ENCODE measurements at places on chromosomes 7 and 10.
A peak's percentile ranks its signal among the peaks of the same experiment; 100 is the strongest.

GRCh38 chr7:149373089-149373488, 87.8 kb downstream of the ZNF777 start:
- no peak for DNase-seq

- DNase-seq = no peak
Measured at GRCh38 chr10:74988832-74989561, 122.5 kb upstream of the SAMD8 start.

GRCh38 chr10:33143160-33143728, 185.2 kb upstream of the ITGB1 start:
- peak; percentile 22 for DNase-seq

GRCh38 chr7:81445462-81445861, 324.4 kb downstream of the HGF start:
- DNase-seq = no peak

DNA sequence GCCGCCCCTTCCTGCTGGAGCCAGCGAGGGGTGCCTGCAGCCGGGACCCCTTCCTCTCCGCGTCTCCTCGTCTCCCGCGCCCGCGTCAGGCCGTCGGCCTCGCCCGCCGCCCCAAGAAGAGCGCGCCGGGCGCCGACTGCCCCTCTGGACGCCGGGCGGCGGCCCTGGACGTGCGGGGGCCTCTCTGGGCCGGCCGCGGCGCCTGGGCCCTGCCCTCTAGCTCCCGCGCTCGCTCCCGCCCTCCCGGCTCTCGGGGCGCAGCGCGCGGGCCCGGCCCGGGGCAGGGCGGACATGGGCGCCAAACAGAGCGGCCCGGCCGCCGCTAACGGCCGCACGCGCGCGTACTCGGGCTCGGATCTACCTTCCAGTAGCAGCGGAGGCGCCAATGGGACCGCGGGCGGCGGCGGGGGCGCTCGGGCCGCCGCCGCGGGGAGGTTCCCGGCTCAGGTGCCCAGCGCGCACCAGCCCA, 704 bp downstream of the ZNRF2 start:
- peak; percentile 49 for DNase-seq

DNA sequence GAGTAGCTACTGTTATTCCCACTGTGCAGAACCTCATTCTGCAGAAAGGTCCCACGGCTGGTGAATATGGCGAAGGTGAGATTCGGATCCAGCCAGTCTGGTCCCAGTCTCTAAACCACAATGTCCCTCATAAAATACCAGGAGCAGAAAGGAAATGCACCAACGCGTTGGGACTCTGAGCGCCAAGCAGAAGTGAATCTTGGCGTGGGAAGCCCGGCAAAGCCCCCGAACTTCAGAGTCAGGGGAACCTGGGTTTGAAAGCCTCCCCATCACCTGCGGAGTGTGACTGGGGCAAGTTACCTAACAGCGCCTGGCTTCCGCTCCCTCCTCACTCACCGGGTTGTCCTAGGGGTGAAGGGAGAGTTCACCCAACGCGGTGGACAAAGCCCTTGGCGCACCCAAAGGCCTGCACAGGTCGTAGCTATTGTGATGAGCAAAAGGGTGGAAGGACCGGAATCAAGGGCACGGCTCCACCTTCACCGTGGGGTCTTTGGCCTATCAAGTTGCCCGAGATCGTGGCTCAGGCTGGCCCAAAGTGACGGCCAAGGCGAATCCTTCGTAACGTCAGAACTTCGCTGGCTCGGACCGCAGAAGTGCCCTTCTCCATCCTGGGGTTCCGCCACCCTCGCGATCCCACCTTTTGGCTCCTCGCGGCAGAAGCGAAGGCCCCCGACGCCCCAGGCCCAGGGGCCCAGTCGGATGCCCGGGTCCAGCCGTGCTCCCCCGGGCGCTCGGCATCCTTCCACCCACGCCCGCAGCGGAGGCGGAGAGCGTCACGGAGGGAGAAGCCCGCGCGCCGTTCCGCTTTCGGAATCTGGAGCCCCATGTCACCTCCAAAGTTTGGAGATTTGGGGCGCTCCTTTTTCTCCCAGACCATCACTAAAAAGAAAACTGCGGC, 811 bp downstream of the RGS10 start:
- peak; percentile 22 for DNase-seq

GRCh38 chr10:49260644-49261296, 38.2 kb upstream of the C10orf71 start:
- no peak for DNase-seq

- DNase-seq = no peak
Measured at GRCh38 chr10:86263209-86263608, 103.4 kb downstream of the GRID1 start.

DNA sequence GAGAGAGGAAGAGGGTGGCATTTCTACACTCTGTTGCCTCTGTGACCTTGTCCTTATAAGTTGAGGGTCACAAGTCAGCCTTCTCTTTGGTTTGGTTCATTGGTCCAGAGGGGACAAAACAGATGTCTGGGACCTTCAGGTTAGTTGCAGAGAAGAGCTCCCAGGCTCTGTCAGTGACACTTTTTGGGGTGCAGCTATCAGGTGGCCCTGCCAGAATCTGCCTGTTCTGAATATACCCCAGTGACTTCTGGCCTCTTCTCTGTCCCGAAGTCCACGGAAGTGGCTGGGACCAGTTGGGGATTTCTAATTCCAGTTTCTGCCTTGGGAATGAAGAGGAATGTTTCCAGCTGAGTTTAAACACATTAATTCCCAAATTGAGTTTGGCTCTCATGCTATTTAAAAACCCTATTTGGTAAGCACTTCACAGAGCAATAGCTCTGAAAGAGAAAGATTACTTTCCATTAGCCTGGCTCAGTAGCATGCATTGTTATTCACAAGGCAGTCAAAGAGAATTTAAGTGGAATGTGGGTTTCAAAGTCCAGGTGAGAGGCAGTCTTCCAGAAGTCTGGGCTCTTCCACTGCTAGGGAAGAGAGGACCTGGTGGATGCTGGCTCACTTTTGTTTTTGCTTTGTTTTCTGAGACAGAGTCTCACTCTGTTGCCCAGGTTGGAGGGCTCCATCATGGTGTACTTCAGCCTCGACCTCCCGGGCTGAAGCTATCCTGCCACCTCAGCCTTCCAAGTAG, 237.8 kb upstream of the GALNT17 start:
- DNase-seq = no peak

DNA sequence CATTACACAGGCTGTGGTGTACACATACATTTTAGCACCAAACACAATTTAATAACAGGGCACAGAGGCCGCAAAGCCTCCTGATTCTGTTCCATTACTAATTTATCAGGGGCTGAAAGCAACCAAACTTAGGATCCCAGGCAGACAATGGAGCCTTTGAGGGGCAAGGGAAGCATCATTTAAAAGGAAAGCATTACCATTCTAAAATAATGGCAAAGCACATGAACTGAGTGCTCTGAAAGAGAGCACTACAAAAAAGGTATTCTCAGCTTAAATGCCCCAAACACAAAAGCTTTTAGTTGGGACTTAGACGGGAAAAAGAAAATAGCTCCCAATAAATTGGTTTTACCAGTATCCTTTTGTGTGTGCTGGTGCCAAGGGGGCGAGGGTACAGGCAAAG, 282.0 kb upstream of the ETV1 start:
- no peak for DNase-seq

DNA sequence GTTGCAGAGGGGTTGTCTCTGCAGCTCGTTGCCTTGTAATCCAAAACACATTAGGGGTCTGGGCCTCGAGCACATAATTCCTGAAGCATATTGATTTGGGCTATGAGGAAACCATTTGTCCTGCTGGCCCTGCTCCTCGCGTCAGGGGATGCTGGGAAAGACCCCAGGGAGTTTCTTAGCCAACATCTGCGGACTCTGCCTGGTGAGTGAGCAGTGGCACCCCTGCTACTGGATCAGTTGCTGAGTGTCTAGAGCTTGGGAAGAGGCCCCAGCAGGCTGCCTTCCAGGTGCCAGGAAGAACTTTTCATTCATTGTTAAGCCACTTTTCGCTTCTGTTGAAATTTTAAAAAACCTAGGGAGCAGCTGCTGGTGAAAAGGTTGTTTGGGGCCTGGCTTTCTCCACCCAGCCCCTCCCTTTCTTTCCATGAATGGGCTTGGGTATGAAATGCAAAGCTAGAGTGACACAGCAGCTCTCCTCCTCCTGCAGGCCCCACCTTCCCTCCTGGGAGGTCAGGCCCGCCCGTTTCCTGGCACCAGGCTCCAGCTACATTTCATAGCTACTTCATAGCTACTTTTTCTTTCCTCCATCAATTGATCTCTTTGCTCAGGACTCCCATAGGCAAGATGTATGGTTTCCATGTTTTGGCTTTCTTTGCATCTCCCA, 26.8 kb downstream of the TACR2 start:
- no peak for DNase-seq

- no peak for DNase-seq
Measured at GRCh38 chr7:36825501-36825900, 101.2 kb upstream of the AOAH start.

- DNase-seq = no peak
Measured at GRCh38 chr7:99839287-99840021, 11.6 kb downstream of the CYP3A43 start.

GRCh38 chr7:149248777-149249176, 9.3 kb downstream of the ZNF212 start:
- DNase-seq = no peak

DNA sequence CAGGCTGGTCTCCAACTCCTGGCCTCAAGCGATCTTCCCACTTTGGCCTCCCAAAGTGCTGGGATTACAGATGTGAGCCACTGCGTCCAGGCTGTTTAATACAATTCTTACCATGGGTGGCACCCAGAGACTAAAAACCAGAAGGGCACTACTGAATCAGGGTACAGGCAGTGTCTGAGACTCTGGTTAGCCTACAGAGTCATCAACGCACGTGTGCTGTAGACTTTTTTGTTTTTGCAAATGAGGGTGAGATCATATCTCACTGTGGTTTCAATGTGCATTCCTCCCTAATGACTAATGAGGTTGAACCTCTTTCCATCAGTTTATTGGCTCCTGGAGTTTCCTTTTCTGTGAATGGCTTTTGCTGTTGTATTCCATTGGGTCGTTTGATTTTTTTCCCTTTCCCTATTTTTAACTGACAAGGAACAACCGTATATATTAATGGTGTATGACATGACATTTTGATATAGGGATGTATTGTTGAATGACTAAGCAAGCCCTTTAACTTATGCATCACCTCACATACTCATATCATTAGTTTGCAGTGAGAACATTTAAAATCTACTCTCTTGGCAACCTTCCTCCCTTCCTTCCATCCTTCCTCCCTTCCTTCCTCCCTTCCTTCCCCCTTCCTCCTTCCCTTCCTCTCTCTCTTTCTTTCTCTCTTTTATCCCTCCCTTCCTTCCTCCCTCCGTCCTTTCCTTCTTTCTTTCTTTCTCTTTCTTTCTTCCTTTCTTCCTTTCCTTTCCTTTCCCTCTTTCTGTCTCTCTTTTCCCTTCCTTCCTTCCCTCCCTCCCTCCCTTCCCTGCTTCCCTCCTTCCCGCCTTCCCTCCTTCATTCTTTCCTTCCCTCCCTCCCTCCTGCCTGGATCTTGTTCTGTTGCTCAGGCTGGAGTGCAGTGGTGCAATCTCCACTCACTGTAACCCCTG, 9.3 kb upstream of the TMEM270 start:
- DNase-seq = no peak

- DNase-seq = no peak
Measured at GRCh38 chr7:76340617-76341131, 18.1 kb downstream of the YWHAG start.

DNA sequence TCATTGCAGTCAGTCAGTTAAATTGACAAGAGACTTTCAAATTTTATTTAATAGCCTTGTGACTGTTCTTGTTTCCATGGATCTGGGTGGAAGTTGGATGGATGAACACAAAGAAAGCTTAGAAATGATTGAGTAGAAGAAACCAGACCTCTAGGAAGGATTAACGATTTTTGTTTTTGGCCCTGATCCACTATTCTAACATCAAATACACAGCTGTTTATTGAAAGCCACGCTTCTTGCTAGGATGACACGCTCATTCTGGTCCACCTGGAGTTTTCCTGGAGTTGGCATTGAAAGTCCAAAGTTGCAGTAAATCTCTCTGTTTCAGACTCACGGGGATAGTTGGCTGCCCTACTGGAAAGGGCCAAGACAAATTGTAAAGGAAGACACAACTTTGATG, 108.4 kb downstream of the KIF20B start:
- DNase-seq = no peak

DNA sequence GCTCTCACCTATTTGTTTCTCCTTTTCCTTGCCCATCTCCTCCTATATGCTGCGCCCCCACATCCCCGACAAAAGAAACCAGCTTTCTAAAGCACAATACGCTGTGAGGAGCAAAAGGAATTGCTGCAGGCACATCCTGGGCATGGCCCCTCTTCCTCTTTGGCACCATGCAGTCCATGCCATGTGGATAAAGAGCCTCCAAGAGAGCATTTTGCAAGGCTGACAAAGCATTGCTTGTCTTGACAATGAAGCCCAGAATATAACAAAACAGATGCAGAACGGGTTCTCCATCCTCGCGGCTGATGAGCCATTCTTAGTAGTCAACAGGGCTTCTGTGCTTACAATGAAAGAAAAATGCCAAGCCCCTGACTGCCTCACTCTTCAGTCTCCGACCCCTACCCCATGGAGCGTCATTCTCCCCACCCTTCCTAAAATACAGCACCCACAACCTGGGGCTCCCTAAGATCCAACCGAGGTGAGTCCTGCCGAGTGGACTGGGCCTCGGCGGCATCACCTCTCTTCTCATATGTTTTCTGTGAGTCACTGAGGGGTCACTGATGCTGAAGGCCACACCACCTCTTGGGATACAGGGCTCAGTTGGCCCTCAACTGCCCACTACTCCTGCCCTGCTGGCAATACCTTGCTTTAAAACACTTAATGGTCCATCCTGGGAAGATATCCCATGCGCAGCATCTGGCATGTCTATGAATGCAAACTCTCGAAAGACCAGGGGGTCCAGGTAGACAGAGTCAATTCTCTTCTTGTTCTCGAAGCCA, 47.5 kb downstream of the GSDME start:
- no peak for DNase-seq

- DNase-seq = no peak
Measured at GRCh38 chr7:1842321-1843221, 172.5 kb downstream of the ELFN1 start.

Measured in naive thymus-derived CD8-positive, alpha-beta T cell (primary cell).